ENCODE measurements at places on chromosomes 2 and 18.

- peaks cover 8% of the 10 kb centered on the region for H3K36me3 ChIP-seq
- DNase-seq = no peak
- H3K4me1 ChIP-seq = peaks cover 28% of the 10 kb centered on the region
These were observed 135.8 kb downstream of the LDLRAD4 start for GRCh38 chr18:13354402-13354801.

DNA sequence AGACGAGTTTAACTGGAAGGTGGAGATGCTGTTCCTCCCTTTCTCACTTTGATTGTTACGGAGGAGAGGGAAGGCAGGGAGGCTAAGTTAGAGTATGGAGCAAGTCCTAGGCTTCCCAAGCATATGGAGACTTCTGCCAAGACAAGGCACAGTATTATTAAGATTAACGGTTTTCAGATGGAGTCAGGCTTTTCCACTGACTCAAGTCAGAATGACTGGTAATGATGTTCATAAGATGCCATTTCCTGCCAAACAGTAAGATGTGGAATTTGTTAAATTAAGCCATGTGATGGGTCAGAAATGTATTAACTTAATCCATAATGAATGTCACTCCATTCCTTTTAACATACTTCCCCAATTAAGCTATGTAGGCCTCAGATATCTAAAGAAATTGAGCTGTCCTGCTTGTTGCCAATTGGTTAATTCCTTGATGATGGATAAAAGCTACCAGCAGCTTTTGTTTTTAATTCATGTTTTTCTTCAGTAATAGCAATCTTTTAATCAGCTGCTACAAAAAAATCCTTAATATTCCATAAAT is 383.7 kb downstream of the ZNF521 start:
- no peaks in the 10 kb centered on the region for H3K36me3 ChIP-seq
- H3K4me1 ChIP-seq = no peaks in the 10 kb centered on the region
- H3K27me3 ChIP-seq = no peaks in the 10 kb centered on the region
- no peak overlapping the region for H3K4me3 ChIP-seq

- no peaks in the 10 kb centered on the region for H3K4me1 ChIP-seq
- DNase-seq = no peak
- H3K27me3 ChIP-seq = no peaks in the 10 kb centered on the region
- H3K4me3 ChIP-seq = no peak overlapping the region
These were observed 62.4 kb downstream of the NCAPH start for GRCh38 chr2:96397756-96398530.

GRCh38 chr18:45024357-45025088 is 343.8 kb downstream of the SETBP1 start:
- H3K27ac ChIP-seq = no peak overlapping the region
- H3K4me3 ChIP-seq = no peak overlapping the region
- H3K4me1 ChIP-seq = no peaks in the 10 kb centered on the region
- no peaks in the 10 kb centered on the region for H3K36me3 ChIP-seq
- no peaks in the 10 kb centered on the region for H3K27me3 ChIP-seq

- H3K36me3 ChIP-seq = no peaks in the 10 kb centered on the region
- no peak overlapping the region for H3K27ac ChIP-seq
- DNase-seq = no peak
- H3K4me3 ChIP-seq = no peak overlapping the region
- peaks cover 5% of the 10 kb centered on the region for H3K27me3 ChIP-seq
These were observed 335.2 kb upstream of the TNP1 start for GRCh38 chr2:217195016-217195415.

DNA sequence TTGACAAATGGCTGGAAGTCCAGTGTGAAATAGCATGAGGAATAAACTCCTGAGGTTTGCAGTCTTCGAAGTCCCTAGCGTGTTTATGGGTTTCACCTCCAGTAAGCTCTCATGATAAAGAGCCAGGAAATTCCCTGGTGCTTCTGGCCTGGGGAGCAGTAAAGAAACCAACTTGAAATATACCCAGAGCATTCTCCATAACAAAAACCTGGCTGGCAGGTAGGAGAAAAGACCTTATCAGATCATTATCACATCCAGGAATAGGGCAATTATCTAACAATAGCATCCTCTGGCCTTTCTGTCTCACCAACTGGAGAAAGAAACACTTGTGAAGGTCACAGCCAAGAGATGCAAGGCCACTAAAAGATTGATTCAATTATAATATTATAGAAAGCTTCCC is 513.6 kb upstream of the LRRTM4 start:
- H3K36me3 ChIP-seq = no peaks in the 10 kb centered on the region
- no peak overlapping the region for H3K4me3 ChIP-seq
- no peaks in the 10 kb centered on the region for H3K4me1 ChIP-seq
- no peaks in the 10 kb centered on the region for H3K27me3 ChIP-seq
